ENCODE measurements at places on chromosomes 1 and 21.
A peak's percentile ranks its signal among the peaks of the same experiment; 100 is the strongest.

- no peak for DNase-seq
These were observed 169.8 kb downstream of the ADGRL4 start for GRCh38 chr1:78836726-78837125.

GRCh38 chr1:30778154-30778978 is 20.8 kb upstream of the LAPTM5 start:
- no peak for DNase-seq

- no peak for DNase-seq
These were observed 21.4 kb downstream of the KDM5B start for GRCh38 chr1:202786804-202787203.

DNA sequence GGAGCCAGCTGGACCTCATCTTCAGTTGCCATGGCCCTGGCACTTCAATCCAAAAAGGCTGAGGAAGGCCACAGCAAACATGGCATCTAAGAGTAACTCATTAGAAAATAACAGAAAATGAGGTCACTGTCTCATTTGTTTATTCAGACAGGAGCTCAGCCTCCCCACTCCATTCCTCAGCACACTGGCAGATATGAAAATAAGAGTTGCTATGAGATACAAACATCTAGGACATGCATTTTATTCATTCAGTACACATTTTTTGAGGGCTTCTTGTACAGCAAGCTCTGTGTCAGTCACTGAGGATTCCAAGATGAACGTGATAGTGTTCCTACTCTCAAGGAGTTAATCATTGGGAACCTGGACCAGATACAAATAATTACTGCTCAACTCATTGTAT is 32.7 kb upstream of the TMEM125 start:
- DNase-seq, result no peak

- no peak for DNase-seq
These were observed 249.7 kb upstream of the RUNX1 start for GRCh38 chr21:35298757-35299156.

DNA sequence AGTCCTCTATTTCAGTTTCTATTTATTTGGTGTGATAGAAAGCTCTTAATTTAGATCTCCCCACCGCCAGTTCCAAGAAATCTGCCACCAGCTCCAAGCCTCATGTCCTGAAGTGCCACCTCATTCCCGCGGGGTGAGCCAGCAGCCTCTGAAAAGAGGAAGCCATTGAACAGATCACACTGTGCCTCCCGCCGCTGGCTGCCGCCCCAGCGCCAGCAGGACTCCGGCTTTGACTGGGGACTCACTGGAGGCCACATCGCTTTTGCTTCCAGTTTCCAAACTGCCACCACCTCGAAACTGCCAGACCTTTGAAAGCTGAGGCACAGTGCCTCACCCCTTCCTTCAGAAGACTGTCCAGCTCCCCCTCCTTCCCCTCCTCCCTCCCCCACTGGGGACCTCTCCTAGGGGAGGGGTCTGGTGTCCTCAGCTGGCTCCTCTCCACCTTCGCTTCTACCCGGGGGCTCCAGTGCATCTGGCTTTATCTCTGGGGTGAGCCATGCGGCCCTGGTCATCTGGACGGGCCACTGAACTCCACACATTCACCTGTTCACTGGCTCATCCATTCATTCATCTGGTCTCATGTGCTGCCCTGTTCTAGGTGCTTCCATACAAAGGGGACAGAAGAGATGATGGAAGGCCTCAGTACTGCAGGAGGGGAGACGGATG is 58.9 kb downstream of the VPS26C start:
- peak; percentile 78 for DNase-seq

DNA sequence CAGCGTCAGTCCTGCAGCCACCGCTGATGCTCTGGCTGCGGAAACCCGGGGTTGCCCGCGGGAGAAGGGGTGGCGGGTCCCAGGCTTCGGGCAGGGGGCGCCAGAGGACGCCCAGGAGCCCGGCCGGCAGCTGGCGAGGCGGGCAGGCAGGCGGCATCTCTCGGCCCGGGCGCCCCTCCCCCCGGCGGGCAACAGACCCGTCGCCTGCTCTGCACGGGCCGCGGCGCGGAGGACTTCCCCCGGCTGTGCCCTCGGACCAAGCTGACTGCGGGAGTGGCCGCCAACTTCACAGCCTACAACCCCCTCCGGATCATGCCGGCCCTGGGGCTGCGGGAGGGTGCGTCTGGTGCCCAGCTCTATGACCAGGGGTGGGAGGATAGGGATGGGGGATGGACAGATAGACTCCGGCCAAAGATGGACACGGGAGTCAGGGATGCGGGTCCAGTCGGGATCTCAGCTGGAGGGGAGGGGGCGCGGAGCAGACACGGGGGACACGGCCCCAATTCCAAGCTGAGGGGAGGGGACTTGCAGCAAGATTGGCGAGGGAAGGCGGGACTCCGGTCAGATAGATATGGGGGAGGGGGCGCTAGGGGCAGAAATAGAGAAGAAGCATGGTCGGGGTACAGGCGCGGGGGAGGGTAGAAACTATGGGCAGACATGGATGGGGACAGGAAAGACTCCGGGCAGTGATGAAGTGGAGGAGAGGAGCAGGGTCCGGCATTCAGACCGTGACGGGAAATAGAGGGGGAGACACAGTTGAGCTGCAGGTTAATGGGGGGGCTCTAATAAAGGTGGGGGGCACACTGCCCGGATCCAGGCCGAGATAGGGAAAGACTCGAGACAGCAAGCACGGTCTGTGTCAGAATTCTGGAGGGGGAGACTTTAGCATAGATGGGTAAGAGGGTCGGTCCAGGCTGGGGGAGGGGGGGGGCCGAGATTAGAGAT is 1.1 kb downstream of the ADGRB2 start:
- DNase-seq, result peak; percentile 59

DNA sequence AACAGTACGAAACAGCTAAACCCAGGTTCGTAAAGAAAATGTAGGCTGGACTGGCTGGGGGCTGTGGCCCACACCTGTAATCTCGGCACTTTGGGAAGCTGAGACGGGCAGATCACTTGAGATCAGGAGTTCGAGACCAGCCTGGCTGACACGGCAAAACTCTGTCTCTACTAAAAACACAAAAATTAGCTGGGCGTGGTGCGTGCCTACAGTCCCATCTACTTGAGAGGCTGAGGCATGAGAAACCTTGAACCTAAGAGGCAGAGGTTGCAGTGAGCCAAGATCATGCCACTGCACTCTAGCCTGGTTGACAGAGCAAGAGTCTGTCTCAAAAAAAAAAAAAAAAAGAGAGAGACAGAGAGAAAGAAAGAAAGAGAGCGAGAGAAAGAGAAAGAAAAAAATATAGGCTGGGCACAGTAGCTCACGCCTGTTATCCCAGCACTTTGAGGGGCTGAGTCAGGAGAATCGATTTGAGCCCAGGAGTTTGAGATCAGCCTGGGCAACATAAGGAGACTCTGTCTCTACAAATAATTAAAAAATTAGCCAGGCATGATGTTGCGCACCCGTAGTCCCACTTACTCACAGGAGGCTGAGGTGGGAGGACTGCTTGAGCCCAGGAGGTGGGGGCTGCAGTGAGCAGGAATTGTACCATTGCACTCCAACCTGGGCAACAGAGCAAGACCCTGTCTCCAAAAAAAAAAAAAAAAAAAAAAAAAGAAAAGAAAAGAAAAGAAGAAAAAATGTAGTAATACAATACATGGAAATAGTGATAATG is 35.7 kb downstream of the CAPZB start:
- no peak for DNase-seq

DNA sequence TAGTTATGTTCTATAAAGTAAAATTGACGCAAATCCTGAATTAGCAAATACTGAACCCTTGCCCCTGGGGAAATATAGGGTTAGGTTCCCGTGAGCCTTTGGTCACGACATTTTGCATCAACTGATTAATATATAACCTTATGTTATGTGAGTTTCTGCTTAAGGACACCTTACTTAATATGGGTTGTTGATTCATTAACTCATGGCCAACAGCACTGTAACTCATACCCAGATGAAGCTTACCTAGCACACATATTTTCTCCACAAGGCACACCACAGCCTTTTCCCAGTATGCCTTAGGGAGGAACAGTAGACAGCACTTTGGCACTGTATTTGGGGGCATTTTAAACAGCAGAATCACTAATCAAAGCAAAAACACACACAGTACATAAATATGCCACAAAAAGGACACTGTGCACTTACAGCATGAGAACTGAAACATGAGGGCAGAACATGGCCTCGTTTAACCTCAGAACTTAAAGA is 15.1 kb downstream of the INAVA start:
- DNase-seq, result no peak

GRCh38 chr1:226149806-226150205 is 36.7 kb downstream of the ACBD3 start:
- DNase-seq, result no peak

- DNase-seq, result no peak
These were observed 803.2 kb downstream of the PLA2G4A start for GRCh38 chr1:187631984-187632383.

GRCh38 chr1:220927442-220927841 is 48.2 kb downstream of the HLX start:
- DNase-seq, result no peak

- peak; percentile 89 for DNase-seq
These were observed 832 bp downstream of the HCN3 start for GRCh38 chr1:155277902-155278688.
